NK-92 treated with Interleukin-12 subunit alpha and Interleukin-12 subunit beta, amount 100 ng/mL, for 24 hours (cell line): ENCODE measurements at places on chromosomes 6 and 20.

- DNase-seq, result no peak
These were observed 9.5 kb upstream of the MICA start for GRCh38 chr6:31393932-31394331.

- no peak for DNase-seq
These were observed 114.4 kb upstream of the BCLAF1 start for GRCh38 chr6:136404007-136404406.

DNA sequence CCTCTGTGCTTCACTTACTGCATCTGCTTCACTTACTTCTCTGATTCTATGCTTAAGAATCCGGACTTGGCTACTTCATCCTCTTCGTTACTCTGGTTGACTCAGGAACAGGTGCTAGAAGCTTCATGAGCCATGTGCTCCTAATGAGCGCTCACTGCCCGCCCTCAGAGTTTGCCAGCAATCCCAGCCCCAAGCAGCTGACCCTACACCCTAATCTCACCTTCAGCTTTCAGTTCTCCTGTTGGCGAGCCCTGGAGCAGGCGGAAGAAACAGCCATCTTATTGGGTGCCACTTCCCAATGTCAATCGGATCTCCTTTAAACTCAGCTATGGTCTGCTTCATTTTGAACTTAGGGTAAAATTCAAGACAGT, 61.3 kb downstream of the FOXA2 start:
- DNase-seq, result no peak

DNA sequence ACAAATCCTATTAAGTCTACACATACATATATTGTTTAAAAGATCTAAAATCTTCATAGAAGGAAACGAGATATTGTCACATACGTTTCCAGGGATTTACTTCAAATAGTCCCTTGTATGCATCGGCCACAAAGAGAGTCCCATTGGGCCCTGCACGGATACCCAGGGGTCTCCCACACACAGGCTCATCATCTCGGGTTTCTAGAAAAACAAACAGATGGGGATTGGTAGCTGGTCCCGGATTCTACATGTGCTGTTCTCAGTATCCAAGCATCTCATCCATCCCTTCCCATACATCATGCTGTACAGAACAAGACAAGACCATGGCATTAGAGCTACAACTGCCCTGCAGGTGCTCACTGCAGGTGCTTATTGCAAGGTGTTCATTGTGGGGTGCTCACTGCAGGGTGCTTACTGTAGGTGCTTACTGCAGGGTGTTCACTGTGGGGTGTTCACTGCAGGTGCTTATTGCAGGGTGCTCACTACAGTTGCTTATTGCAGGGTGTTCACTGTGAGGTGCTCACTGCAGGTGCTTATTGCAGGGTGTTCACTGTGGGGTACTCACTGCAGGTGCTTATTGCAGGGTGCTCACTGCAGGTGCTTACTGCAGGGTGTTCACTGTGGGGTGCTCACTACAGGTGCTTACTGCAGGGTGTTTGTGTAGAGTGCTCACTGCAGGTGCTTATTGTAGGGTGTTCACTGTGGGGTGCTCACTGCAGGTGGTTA, 21.0 kb downstream of the APMAP start:
- no peak for DNase-seq

- DNase-seq, result no peak
These were observed 232.8 kb downstream of the CDH26 start for GRCh38 chr20:60191014-60191413.

- no peak for DNase-seq
These were observed 69.3 kb downstream of the CLIC5 start for GRCh38 chr6:45946352-45946751.

DNA sequence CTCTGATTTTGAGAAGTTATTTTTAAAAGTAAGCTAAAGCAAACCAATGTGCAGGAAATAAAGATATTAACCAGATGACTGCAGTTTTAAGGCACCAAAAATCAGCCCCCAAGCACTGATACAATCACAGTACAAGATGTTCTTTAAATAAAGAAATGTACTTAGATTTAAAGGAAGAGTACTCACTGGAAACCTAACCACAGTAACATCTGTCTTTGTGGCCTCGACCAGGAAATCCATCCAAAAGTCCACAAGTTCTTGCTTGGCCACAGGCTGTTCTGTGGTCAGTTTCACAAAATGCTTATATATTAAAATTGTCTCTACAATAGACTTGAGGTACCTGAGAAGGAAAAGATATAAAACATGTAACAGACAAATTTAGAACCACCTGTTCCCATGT, 105.9 kb upstream of the MAP7 start:
- DNase-seq, result no peak

GRCh38 chr20:8388707-8389106, 256.6 kb downstream of the PLCB1 start:
- no peak for DNase-seq

DNA sequence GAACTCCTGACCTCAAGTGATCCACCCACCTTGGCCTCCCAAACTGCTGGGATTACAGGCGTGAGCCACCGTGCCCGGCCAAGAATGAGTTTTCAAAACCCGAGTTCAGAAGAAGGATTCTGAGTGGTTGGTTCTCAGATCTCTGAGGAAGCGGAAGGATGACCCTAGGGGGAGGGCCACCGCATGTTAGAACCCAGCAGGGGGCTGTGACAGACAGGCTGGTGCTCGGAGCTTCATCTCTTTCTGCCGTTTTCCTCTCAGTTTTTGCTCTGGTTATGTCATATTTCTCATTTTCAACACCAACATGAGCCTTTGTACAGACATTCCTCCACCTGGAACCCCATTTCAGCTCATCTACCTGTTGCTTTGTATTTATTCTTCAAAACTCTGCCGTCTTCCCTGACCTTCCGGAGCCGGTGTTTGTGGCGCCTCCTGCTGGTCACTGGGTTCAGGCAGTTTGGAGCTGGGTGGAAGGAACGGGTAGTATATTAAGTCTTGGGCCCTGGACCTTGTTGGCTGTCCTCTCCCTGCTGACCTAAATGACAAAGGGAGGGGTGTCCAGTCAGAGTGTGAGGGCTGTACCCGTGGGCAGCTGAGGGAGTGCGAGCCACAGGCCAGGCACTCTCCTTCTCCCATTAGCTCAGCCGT, at the start of gene DEFB123:
Gene DEFB123 (plus strand): TSS at position 621 of the 648 bp plus-strand sequence. CDS start 67 bp downstream, outside the sequence.
- no peak for DNase-seq

GRCh38 chr20:62367136-62367632, at the start of gene LAMA5:
LAMA5 (minus strand) TSS chr20:62367312; CDS start chr20:62367245, 67 bp downstream.
- DNase-seq, result no peak

DNA sequence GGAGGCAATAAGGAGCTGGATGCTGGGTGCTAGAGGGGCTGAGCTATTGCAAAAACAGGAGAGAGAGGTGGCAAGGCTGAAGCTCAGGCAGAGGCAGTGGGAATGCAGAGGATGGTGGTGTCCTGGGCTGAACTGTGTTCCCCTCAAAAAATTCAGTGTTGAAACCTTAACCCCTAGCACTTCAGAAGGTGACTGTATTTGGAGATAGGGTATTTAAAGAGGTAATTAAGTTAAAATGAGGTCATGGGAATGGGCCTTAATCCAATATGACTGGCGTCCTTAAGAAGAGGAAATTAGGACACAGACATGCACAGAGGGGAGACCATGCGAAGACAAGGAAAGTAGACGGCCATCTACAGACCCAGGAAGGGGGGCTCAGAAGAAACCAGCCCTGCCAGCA, 11.5 kb upstream of the MMP9 start:
- DNase-seq, result no peak

- DNase-seq, result no peak
These were observed 10.1 kb downstream of the MAP7 start for GRCh38 chr6:136539967-136540652.

DNA sequence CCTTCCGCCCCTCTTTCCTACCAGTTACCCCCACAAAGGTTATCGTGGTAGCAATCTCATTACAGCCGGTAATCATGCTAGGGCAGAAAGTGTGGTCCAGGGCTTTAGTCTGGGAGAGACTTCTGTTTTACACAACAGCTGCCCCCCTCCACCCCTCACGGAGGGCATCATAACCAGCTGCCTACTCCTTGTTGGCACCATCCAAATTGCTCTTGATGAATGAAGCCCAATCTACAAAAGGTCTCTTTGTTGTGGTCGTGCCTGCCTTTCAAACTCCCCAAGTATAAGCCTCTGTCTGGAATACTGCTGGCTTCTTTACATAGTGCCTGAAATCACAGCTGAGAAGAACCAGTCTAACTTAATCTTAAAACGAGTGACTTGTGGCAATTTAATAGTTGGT, 157.9 kb downstream of the INSM1 start:
- no peak for DNase-seq

- DNase-seq, result no peak
These were observed 35.0 kb downstream of the SIRPA start for GRCh38 chr20:1930165-1930564.

GRCh38 chr6:37515712-37516075, 16.0 kb upstream of the CCDC167 start:
- DNase-seq, result no peak
